Suprapubic skin (tissue), 4 donors: ENCODE measurements at places on chromosomes 11 and 22.

DNA sequence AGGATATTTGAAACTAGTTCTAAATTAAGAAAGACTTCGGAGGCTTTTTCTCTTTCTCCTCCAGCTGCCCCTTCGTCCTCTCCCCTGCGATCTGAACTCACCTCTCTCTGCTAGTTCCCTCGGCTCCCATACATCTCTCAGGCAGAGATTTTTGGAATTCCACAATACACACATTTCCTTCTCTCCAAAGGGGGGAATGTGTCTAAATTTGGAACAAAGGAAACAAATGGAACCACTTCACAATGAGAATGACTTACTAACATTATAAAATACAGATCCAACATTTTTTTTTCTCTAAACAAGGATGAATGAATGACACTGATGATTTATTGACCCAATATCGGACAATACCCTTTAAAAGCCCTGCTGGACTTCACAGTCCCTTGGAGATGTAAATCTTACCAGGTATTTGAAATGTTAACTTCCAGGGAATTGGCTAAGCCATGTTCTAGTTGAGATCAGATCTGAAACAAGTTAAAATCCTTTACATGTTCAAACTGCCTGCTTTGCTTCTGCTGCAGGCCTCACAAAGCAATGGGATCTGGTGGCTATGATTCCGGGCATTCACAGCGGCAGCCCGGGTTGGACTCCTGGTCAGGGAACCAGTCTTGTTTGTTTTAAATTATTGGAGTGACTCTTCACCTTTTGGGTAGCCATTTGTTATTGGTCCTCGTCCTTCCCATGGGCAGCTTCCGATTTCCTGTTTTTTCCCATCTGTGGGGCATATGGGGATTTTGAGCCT lies 20.5 kb upstream of the GSTP1 start:
- no peak for DNase-seq

DNA sequence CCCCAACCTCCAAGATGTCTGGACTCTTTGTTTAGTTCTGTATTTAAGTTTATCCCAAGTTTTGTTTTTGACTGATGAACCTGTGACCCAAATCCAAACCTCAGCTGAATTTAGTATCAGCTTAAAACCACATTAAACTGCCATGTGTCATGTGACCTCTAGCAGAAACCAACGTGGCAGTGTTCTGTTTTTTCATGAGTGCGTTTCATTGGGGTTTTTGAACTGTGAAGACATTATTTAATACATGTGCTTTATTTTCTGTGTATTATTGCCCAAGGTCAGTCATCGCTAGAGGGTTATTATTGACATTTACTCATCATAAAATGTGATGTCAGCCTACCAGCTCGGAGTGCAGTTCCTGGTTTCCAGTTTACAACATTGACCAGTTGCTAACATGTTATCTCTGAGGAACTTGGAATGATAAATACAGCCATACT lies 1.8 kb downstream of the TLCD5 start:
- DNase-seq = no peak

DNA sequence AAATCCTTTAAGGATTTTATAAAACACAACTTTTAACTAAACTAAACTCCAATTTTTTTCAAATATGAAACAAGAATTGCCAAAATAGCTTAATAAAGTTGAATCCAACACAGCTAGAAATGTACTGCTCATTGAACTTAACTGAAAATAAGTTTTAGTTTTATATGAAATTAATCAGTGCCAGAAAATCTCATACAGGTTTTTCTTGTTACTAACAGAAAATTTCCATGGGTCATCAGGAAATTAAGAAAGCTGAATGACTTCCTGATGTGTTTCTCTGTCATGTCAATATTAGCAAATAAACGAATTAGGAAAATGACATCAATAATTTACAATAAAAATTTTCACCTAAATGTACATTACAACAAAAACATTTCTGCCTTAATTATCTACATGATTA lies 3.5 kb downstream of the CCDC73 start:
- no peak for DNase-seq

GRCh38 chr11:20235164-20235563 lies 74.9 kb upstream of the DBX1 start:
- DNase-seq = no peak

DNA sequence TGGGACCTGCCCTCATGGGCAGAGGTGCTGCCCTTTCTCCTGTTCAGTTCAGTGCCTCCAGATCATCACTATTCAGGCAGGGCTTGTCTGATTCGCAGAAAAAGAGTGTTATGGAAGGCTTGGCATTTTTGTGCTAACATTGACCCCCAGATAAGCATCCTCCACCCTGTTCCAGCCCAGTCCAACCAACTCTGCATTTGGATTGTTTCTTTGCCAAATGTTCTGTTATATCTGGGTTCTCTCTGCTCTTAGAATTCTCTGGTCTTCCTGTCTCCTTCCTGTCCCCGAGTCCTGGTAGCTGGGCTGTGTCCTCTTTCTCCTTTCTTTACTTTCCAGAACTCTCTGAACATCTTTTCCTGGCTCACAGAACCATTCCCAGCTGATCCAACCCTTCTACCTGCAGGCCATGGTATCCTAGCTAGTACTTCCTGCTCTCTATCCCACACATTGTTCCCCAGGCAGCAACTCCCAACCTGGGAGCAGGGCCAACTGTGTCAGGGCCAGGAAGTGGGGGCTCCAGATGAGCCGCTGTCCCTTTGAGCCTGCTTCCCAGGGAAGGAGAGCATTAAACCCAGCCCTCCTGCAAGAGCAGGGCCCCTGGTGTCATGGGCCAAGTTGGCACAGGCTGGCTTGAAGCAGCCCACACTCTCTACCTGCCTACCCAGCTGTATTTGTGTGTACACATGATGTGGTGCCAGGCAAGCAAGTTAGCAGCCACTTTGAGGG lies 280.7 kb upstream of the CADM1 start:
- no peak for DNase-seq

DNA sequence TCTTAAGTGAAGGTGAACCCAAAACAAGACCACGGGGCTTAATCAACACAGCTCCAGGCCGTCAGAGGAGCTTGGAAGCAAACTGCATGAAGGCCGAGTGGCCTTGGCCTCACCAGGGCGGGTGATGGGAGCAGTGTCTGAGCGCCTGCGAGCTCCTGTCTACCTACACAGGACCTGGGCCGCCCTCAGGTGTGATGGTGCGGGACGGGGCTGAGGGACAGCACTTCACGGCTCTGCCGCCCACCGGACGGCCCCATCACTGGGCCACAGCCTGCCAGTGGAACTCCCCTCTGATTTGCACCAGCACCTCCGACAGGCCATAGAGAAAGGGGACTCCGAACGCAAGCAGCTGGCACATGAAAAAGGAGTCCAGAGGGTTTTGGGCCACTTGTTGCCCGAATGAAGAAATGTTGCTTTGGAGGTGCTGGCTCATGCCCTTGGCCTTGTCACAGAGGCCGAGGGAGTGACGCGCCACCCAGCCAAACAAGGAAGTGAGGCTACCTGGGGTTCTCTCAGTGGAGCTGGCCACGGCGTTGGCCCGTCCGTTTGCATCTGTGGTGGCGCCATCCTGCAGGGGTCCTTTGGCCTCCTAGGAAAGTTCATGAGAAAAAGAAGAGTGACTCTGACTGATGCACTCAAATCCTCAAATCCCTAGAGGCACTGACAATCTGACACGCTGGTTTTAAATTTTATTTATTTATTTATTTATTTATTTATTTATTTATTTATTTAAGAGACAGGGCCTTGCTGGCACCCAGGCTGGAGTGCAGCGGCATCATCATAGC lies 90.3 kb upstream of the BID start:
- DNase-seq = no peak

- DNase-seq = peak; percentile 96
Observed at GRCh38 chr11:65329944-65330403, 3.7 kb upstream of the DPF2 start.

GRCh38 chr11:73439002-73439843 lies 63.0 kb downstream of the RELT start:
- DNase-seq = no peak

DNA sequence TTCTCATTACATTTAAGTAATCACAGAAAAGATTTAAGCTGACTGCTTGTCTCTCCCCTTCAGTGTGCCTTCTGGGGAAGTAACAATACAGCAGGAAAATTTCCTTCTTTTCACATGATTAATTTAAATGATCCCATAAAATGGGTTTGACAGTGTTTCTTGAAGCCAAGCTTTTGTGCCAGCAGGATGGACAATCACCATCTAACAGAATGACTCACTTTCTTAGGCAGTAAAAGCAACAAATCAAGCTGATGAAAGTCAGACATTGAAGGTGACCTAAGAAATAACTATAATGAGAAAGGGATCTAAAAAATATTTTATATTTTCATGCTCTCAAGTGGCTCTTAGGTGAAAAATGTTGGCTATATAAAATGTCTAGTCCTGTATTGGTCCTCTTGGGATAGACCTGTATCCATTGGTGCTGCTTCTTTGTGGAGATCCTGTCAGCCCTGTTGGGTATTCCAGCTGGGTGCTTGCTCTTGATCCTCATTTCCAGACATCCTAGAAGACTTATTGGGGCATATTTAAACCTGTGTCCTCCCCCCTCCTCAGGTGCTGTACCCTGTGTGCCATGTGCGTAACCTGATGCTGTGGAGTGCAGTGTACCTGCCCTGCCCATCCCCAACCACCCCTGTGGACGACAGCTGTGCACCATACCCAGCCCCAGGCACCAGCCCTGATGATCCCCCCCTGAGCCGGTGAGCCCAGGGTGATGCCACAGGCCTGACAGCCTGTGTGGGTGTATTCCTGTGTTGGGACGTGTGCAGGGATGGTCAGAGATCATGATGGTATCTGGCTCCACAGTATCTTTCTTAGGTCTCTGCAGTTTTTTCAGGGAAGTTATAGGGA lies 62.7 kb upstream of the HORMAD2 start:
- DNase-seq = no peak

DNA sequence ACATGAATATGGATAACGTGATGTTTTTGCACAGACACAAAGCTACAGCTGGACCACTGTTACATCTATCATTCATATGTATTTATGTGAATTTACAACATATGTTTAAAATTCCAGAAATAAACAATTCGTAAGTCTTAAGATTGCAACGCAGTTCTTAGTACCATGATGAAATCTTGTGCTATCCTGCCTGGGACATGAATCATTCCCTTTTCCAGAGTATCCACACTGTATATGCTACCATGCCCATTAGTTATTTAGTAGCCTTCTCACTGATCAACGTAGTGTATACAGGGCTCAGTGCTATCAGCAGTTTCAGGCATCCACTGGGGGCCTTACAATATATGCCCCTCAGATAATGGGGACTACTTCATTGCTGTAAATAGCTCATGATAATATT lies 4.3 kb downstream of the ATL3 start:
- no peak for DNase-seq

GRCh38 chr11:100730266-100730665 lies 43.2 kb downstream of the ARHGAP42 start:
- DNase-seq = no peak

- DNase-seq = no peak
Observed at GRCh38 chr11:78030429-78031325, 7.6 kb upstream of the KCTD14 start.

DNA sequence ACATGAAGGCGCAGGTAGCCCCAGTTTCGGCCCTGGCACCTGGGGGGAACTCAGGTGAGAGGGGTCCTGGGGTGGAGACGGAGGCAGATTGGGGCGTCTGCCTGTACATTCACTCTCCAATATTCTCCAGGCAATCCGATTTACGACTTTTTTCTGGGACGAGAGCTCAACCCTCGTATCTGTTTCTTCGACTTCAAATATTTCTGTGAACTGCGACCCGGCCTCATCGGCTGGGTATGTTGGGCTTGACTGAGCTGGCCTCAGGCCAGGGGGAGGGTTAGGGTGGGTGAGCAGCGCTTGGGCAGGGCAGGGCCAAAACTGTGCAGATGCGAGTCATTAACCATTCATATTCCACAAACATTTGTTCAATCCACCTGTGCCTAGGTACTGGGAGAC lies 1.7 kb downstream of the TM7SF2 start:
- peak; percentile 75 for DNase-seq

GRCh38 chr11:5527716-5528115 lies 11.2 kb upstream of the UBQLNL start:
- no peak for DNase-seq

DNA sequence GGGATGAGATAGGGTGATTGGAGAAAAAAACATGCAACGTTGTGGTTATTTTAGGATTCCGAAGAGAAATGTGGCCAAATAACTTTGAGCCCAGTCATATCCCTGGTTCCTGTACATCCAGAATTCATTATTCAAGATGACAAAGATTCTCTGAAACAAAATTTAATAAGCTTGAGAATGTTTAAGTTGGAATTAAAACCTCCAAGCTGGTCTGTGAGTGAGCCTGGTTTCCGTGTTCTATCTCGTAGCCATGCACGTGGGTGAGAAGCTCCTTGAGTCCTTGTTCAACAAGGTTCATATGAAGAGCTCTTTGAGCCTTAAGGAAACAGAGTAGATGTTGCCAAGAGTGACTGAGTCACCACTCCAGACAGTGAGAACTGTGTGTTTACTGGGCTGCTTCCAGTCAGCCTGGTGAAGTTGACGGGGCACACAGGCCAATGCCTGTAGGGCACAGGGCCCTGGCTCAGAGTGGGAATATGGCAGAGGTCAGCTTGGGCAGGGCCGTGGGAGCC lies 206.5 kb downstream of the NAV2 start:
- DNase-seq = no peak

DNA sequence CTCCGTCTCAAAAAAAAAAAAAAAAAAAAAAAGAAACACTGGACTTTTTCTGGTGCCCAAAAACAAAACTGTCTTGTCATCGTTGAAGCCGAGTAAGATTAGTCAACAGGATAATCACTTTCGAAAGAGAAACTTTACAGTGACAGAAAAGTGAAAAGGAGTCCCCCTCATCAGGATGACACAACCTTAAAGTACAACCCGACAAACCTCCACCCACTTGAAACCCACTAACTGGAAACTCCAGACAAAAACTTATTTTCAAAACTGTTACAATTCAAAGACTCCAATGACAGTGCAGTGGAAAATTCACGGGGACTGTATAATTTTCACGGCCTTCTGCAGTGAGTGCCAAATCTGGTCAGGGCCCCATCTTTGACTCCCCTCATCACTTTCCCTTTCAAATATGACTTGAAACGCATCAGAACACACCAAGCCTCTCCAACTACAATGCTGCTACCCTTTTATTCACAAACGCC lies 1.3 kb downstream of the DENND5A start:
- DNase-seq = no peak

GRCh38 chr11:72541257-72541974 lies 107.1 kb upstream of the CLPB start:
- no peak for DNase-seq

GRCh38 chr11:85299258-85299942 lies 327.7 kb downstream of the DLG2 start:
- no peak for DNase-seq

- no peak for DNase-seq
Observed at GRCh38 chr11:20042045-20042639, 118.1 kb downstream of the DBX1 start.

- DNase-seq = no peak
Observed at GRCh38 chr22:46890819-46891218, 128.4 kb downstream of the TBC1D22A start.

GRCh38 chr22:23796461-23796860 lies 9.7 kb downstream of the SMARCB1 start:
- no peak for DNase-seq
